Left hindlimb (tissue), 1 donor: ENCODE measurements at places on chromosomes 2 and 18.

GRCh38 chr18:45165871-45166270 lies 449.4 kb upstream of the SLC14A2 start:
- no peak for DNase-seq

- DNase-seq: no peak
These were observed 2082.4 kb upstream of the PIK3C3 start for GRCh38 chr18:39872651-39873050.

DNA sequence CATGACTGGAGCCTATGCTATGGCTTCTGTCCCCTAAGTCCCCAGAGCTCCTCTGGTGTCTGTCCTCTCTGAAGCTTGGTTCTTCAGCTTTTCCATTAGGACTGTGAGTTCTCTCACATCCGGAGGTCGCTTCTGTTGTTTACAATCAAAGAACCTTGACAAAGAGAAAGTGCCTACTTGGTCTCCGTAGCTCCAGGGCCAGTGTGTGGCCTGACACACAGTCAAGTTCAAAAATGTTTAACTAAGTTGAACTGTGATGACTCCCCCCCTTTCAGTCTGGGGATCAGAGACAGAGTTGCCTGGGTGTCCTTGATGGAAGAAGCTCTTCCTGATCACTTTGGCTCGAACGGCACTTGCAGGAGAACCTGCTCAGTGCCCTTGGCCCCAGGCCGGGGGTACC lies 26.3 kb upstream of the YWHAQ start:
- no peak for DNase-seq

GRCh38 chr2:25074826-25075225 lies 33.0 kb downstream of the EFR3B start:
- no peak for DNase-seq

GRCh38 chr2:122384768-122385333 lies 629.4 kb downstream of the TSN start:
- no peak for DNase-seq

DNA sequence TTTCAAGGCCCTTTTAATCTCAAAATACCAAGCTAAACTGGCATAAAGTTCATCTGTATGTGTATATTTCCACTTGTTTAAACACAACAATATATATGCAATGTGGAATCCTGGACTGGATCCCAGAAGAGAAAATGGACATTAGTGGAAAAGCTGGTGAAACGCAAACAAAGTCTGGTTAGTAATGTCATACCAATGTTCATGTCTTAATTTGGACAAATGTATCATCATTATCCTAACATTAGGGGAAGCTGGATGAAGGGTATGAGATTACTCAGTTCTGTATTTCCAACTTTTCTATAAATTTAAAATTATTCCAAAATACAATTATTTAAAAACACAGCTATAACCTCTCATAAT lies 3.8 kb downstream of the SP3 start:
- DNase-seq: no peak

DNA sequence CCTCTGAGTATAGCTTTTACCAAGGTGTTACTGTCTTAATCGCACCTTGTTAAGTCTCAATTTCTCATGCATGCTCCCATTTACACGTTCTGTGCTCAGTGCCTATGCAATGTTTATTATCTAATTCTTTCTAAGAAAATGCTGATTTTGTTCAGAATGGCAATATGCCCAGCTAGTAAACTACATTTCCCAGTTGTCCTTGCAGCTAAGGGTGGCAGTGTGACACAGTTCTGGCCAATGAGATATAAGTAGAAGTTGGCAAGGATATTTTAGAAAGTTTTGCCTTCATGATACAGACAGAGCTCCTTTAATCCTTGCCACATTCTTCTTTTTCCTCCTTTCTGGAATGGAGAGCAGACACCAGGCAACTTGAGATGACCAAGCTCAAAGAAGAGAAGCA lies 45.3 kb downstream of the POLE4 start:
- DNase-seq: no peak

- no peak for DNase-seq
These were observed 374.1 kb downstream of the LRATD1 start for GRCh38 chr2:15006667-15007066.

- peak; percentile 39 for DNase-seq
These were observed 84.7 kb downstream of the NFATC1 start for GRCh38 chr18:79480171-79481045.

DNA sequence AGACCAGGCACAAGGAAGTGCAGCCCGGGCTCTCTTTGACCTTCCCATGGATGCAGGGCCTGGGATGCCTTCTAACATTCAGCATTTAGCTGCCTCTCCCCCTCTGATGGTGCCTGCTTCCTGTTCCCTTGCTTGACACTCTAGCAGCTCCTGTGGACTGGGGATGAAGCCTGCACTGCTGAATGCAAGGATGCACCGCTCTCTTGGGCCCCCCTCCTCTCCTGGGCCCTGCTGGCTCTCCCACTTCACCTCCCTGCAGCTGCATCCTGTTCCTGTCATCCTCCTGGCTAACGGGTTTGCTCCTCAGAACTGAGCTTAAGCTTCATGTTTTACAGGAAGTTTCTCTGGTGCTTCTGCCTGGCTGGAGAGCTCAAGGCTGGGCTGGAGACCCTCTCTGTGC lies 254.1 kb downstream of the TSN start:
- no peak for DNase-seq

- DNase-seq: no peak
These were observed 73.8 kb upstream of the ACAA2 start for GRCh38 chr18:49886891-49887764.

DNA sequence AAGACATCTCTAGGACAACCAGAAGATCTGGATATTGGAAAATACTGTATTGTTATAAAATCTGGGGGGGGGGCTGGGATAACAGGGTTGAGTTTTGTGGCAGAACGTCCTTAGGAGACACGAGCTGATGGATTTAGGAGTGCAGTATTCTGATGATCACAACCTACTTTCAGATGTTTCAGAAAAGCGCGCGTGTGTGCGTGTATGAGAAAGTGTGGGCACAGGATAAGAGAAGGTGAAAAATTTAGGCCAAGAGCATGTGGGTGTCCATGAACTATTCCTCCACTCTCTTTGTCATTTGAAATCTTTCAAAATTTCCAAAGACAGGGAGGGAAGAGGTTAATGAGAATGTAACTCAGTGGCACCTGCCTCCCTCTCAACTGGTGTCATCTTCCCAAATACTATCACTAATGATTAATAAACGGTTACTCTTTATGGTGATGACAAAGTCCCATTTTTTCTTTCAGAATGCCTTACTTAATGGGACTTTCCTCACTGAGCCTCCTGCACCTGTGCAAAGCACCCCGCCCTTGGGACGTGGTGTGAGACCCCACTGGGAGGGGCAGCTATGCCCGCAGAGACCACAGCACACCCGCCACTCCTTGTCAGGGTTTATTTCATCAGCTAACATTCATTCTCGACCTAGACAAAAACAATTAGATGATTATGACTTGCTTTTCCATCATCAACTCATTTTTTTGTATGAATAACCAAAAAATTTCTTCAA lies 53.6 kb downstream of the HS6ST1 start:
- DNase-seq: no peak

GRCh38 chr2:226325526-226325925 lies 474.1 kb downstream of the IRS1 start:
- no peak for DNase-seq

DNA sequence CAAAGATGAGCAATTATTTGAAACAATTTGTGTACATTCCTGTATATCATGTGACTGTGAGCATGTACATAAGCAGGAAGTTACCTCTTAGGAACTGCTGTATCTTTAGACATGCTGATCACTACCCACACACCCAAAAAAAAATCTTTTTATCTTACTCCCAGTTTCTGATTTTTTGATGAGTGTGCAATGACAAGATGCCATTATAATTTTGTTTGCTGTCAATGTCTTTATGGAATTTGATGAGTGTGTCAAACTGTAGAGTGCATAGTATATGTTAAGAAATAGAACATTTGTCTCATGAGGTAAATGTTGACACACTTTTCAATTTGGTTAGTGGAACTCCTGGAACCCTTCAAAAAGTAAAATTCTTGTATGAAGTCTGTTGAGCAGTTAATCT lies 84.0 kb upstream of the TMEFF2 start:
- DNase-seq: no peak

DNA sequence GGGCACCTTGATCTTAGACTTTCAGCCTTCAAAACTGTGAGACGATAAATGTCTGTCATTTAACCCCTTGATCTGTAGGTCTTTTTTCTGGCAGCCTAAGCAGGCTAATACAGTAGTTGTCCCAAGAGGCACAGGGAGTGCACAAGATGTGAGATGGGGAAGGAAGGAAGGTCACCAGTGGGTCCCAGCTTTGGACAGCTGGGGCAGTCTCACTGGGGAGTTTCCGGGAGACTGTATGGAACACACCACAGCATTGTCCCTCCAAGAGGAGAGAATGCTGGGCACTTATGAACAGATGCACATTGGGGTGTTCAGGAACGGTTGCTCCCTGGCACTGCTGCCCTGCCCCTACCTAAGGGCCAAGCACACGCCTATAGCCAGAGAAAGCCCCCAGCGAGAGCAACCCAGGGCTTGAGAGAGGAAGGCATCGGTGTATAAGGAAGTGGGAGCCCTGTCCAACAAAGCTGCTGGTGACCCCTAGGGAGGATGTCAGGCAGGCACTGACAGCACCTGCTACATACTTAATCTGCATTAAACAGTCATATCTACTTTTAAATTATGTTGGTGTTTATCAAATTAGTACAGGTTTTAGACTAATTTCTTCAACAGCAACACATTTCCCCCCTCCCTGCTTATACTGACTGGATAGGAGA lies 11.6 kb upstream of the NCK2 start:
- no peak for DNase-seq

DNA sequence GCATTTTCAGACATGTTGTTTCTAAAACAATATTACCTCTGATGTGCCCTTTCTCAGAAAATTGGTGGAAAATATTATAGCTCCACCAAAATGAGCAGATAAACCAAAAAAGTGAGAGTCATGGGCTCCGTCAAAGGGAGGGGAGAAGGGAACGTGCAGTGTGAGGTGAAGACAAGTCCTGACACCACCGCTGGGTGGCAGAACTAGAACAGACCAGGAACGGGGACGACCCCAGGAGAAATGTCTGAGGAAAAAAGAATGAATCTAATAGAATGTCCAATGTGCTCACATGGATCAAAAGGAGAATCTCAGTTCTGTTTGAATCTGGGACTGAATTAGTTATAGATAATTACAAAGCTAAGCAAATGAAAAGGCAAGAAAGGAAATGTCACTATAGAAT lies 22.6 kb upstream of the BCL2 start:
- no peak for DNase-seq

DNA sequence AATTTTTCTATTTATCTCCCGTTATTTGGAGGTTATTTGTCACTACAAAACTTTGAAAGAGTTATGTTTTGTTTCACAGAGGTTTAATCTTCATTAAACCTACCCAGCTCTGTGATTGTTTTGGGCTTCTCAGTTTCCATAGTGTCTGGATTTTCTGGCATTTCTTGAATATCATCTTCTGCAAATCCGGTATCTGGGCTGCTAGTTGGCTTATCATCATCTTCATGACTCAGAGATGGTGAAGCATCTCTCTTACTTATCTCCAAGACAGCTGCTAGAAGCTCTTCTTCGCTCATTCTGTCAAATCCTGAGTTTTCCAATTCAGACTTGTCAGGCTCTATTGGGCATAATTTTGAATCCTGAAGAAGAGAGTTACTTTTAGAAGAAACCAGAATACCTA lies 55.6 kb downstream of the VIL1 start:
- DNase-seq: no peak

- no peak for DNase-seq
These were observed 75.5 kb downstream of the ANTXR1 start for GRCh38 chr2:69088466-69088865.

DNA sequence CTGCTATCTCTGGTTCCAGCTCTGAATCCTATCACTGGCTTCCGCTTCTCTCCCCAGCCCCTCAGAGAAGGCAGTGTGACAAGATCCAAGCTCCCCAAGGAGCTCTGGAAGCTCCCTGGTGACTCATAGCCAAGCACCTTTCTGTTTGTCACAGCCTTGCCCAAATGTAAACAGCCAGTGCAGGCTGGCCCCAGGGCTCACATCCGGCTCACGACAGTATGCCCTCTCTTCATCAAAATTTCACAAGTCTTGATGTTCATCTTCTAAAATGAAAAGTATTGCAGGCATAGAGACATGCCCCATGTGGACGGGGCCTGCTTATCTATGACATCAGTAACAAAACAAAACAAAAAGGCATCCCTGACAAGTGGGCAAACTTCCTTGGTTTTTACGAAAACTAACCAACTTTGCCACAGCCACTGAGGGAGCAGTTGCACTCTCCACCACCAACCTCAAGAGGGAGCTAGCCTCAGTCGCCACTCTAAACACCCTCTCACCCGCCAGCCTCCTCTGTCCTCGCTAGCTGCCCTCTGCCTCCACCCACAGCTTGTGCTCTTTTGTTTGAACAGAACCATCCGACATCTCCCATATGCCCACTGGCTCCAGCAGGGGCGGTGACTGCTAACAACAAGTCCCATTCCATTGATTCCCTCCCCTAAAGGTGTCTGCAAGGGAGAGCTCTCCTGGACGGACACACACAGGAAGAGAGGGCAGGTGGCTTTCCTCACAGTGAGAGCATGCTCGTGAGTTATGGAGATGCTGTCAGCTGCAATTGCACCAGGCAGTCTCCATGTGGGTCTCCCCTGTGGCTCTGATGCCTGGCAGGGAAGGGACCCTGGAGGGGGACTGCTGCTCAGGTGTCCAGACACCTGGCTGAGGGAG lies 71.0 kb upstream of the DAPL1 start:
- no peak for DNase-seq

DNA sequence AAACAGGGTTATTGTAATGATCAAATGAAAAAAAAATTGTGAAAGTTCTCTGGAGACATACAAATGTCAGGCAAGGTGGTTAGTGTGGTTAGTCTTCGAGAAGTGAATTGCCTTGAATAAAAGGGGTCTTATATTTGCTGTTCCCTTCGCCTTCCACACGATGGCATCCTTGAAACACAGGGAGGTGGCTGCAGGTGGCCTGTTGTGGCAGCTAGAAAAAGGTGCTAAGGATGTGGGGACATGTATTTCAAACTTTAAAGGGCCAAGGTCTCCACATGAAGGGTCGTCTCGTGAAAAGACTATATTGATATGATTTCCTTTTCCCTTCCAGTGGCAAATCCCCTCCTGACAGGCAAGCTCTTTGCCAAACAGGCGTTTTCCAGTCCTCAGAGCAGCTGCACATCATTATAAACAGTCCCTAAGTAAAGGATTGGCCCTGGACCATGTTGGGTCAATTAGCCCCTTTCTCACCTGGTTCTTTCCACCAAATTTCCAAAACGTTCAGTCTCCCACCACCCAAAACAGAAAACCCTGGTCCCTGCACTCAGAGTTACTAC lies 68.5 kb downstream of the COPS8 start:
- peak; percentile 70 for DNase-seq

DNA sequence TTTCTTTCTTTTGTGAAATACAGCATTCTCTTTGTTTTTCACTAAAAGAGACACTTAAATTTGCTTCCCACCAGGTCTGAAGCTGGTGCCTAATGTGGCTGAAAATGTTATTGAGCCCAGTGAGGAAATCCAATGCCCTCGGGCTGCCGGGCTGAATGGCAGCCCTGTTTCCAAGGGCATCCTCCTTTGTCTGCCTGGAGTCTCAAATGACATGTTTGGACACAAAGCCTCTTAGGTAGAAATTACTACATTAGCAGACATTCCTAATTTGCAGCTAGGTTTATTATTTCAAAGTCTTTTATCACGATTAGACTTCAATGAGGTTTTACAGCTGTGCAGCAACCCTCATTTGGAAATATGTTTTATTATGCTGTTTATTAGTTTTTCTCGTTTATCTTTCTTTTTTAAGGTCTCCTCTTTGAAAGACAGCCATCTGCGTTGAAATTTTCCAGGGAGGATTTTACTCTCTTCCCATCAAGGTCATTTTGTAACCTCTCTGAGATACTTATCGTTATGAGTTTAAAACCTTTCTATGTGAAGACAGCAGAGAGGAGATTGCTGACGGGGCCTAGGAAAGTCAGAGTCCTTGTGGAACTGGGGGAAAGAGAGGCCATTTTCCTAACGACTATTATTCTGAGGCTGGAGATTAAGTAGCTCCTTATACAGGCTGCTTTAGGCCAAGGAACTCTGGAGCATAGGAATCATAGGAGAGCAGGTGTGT lies 59.0 kb upstream of the ZNF532 start:
- DNase-seq: no peak
